ENCODE measurements at places on chromosomes 7 and 10. TPM values are rescaled to one million over a fixed set of nuclear protein-coding genes. Genes with fewer than 3 reads are reported as not detected.

Gene GHRHR
- 0.33 TPM for polyA plus RNA-seq

DNA sequence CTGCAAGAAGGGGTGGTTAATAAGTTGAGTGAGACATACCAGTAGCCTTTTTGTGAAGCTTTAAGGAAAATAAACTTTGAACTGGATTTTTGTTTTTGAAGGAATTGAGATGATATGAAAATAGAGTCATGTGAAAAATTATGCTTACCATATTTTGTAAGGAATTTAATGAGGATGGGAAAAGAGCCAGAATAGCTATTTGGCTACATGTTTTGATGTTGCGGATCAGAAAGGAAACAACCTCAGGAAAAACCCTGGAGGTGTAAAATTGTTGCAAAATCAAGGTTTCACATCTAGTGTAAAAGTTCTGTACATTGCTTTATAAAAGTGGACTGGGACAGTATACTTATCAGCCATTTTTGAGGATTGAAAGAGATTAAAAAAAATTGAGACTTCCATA, 15.0 kb downstream of the TBC1D12 start:
- no peak for DNase-seq

- no peak for DNase-seq
Measured at GRCh38 chr7:132117181-132117580, 459.1 kb downstream of the PLXNA4 start.

Gene PTPRN2
- polyA plus RNA-seq = 5.7 TPM

- DNase-seq = no peak
Measured at GRCh38 chr7:121306565-121306964, 22.2 kb upstream of the WNT16 start.

Gene FOXK1
- polyA plus RNA-seq = 19.1 TPM

DNA sequence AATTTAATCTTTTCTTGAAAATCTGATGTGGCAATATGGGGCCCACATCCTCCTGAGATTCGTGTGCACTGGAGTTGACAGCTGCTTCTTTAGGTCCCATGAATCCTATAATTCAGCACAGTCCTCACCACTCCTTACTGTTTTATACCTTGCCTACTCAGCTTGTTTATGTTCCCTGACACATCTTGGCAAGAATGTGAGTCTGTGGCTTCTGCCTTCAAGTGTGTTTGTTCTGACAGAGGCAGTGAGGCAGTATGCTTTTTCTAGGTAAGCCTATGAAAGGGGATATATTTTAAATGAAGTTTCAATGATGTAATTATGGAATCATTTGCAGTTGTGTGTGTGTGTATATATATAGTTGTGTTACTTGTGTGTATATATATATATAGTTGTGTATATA, 106.4 kb downstream of the AMPH start:
- DNase-seq = no peak

GRCh38 chr10:62000726-62001125, 99.2 kb downstream of the ARID5B start:
- DNase-seq = no peak

DNA sequence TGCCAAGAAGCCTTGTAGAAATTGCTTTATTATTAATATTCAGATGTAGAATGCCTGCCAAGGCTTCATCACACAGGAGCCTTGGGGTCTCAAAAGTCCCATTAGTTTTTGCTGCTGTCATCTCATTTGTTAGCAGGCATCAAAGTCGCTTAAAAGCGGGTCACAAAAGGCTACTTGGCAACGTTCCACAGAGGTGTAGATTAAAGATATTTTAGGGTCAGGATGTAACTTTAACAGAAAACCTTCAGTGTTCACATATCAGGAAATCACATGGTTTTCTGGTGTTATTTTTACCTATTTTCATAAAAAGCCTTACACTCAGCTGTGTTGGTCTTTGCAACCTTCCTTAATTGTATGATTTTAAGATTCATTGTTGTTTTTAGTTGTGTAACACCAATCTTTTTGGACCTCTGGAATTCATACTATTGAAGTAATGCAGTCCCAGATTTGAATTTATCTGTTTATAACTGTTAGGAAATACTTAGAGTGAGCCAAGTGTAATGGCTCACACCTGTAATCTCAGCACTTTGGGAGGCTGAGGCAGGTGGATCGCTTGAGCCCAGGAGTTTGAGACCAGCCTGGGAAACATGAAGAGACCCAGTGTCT, 65.3 kb downstream of the TET1 start:
- DNase-seq = no peak

GRCh38 chr10:108848046-108848445, 1075.3 kb downstream of the XPNPEP1 start:
- DNase-seq = no peak

DNA sequence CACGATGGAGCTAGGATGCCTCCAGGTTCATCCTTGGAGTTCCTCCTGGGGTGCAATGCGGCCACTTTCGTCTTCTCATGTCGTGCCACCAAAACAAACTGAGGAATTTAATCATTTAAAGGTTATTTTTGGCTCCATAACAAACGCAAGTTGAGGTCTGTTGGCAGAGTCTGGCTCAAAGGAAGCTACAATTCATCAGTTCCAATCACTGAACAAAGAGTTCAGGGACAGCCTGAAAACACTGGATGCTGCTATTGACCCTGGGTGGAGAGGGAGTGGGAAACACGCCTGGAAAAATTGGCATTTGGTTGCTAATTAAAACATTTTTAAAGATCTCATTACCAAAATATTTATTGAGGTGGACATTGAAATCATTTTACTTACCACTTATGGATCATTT, 11.4 kb upstream of the MGMT start:
- no peak for DNase-seq

Gene HDAC9
- polyA plus RNA-seq = 10.4 TPM

GRCh38 chr7:149525280-149525679, 27.7 kb upstream of the ZNF746 start:
- DNase-seq = no peak
